ENCODE measurements at places on chromosomes 7 and 10.

GRCh38 chr10:3757638-3758490 is 27.1 kb downstream of the KLF6 start:
- peak; percentile 24 for DNase-seq

DNA sequence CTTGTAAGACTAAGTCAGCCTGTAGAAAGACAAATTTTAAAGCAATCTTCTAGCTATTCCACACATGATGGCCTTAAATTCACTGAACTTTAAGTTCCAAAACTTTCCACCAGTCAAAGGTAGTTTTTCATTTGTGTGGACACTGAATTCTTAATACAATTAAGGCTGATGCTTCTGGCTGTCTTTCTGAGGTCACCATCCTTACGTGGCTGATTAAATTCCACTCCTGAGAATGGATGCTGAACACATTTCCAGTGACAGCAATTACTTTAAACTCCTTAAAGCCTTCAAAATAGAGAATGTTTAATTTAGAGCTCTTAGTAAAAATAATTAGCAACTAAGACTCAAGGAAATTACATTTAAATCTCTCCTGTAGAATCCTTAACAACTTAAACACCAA is 142.6 kb upstream of the COL1A2 start:
- DNase-seq: no peak

- DNase-seq: no peak
Measured at GRCh38 chr10:92572362-92573090, 1.4 kb downstream of the IDE start.

GRCh38 chr10:17239345-17240085 is 11.5 kb downstream of the VIM start:
- no peak for DNase-seq

- no peak for DNase-seq
Measured at GRCh38 chr7:143255564-143255963, 7.7 kb upstream of the GSTK1 start.

DNA sequence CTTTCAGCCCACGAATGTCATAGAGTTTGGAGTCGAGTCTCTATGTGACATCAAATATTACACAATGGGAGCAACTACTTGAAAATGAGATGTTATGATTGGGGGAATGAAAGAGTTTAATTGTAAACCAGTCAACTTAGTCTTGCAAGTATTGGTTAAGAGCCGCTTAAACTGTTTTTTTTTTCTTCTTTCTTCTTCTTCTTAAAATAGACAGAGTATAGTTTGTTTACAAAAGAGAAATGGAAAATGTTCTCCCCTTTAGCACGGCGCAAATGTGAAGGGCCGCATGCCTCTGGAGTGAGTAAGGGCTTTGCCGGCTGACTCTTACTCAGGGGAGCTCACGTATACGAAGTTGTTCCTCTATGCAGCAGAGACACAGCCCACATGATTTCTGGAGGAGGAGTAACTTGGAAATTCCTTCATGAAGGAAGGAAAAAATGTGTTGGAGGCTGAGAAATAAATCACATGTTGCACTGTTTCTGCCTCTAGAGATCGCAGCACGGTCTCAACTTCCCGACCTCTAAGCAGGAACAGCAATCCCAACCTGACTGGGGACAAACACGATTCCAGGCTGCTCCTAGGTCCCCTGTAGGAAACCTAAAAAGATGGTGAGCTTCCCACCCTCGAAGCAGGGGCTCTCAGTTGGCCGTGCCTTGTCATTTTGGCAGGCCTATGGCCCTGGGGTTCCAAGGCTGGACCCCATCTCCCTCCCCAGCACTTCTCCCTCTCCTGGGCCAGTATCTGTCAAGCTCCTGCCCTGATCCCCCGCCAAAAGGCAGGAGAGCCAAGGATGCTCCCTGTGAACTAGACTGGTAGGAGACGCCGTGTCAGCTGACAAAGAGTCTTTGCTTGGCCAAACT is 44.8 kb downstream of the MYOF start:
- no peak for DNase-seq

DNA sequence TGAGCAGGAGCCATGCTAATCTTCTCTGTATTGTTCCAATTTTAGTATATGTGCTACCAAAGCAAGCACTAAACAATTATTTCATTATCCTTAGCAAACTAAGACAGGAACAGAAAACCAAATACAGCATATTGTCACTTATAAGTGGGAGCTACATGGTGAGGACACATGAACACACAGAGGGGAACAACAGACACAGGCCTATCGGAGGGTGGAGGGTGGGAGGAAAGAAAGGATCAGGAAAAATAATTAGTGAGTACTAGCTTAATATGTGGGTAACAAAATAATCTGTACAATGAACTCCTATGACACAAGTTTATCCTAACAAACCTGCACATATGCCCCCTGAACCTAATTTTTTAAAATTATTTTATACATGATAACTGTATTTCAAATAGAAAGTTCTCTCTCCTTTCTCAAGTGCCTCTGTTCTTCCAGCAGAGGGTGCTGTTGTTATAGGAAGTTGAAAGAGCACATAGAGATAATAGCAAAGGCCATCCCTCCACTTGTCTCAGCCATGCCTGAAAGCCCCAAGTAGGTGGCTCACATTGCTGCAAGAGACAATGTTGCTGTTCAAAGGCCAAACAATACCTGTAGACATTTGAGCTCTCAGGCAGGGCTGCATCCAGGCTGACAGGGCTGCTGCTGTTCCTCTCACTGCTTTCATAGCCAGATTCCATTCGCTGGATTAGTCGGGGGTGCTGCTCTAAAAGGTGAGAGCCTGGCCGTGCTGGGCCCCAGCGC is 33.4 kb upstream of the PPP3CB start:
- no peak for DNase-seq

DNA sequence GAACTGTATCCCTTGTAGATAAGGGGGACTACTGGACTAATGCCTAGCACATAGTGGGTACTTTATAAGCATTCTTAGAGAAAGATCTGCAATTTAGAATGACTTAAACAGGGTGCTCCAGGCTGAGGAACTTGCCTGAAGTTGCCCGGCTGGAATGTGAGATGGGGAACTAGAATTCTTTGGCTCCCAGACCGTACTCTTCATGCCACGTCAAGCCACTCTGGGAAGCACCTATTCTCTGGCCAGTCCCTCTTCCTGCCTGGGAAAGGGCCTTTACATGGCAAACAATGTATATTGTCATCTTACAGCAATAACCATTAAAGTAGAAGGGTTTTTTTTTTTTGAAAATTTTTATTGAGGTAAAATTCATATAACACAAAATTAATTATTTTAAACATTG is 34.5 kb downstream of the ATXN7L1 start:
- DNase-seq: no peak

GRCh38 chr10:120392671-120393079 is 64.4 kb upstream of the PLPP4 start:
- no peak for DNase-seq

DNA sequence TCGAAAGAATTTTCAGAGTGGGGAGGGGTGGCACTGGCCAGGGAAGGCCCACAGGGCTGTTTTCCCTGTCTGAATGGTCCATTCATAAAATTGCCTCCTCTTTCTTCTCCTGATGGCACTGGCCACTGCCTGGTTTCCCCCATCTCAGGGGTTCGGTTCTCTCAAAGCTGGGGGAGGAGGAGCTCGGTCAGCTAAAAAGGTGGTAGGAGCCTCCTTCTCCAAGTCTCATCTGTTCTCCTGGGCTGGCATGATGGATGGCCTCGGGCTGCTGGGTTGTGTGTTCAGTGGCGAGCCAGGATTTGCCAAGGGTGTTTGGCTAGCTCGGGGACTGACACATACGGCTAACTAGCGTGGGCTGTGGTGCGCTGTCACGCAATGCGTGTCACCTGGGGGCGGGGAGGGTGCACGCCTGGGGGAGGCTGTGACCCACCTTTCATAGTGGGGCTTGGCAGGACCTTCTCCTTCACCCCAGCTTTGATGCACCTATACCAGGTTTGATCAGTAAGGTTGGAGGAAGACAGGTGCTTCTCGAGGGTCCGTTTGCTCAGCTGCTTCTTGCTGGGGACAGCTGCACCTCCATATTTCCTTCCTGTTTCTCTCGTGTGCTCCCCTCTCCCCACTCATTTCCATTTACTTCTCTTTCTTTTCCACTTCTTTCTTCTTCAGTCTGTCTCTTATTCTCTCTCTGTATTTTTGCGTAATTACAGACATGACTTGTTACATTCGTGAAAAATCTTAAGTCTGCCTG is 36.3 kb downstream of the RBM20 start:
- no peak for DNase-seq

DNA sequence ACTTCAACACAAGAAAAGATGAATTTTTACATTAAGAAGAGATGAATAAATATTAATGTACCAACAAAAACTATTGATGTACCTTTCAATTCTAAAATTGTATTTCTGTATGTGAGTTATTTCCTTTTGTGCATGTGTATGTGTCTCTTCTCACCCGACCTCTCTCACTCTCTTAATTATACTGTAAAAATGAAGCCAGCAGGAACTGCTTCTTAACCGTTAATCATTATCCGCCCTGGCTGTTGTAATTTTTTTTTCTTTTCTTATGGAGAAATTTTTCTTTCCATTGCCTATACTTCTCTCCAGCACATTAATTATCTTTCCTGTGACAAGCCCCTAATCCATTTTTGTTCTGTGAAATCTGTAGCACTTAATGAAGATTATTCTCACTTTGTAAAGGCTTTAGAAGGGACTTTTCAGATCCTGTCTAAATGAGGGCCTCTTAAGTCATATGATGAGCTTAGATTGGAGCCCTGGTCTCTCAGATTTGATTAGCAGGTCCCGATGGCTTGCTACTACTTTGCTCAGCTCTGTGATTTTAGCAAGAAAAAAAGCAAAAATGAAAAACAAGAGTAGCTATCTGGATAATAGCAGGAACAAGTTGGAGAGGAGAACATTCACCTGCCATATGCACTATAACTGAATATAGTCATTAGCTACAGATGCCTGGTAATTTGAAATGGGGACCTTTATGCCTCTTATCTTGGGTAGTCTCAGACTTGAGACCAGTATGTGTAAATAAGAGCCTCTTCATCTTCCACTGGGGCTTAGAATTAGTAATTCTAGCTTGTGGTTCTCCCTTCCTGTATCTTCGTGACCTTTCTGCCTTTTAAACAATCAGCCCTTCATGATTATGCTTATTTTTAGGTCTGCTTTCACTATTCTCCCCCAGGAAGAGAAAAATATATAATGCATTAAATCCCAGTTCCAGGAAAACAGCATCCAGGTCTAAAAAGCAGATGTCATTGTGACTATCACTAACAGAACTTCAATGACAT is 80.0 kb upstream of the COL1A2 start:
- no peak for DNase-seq

DNA sequence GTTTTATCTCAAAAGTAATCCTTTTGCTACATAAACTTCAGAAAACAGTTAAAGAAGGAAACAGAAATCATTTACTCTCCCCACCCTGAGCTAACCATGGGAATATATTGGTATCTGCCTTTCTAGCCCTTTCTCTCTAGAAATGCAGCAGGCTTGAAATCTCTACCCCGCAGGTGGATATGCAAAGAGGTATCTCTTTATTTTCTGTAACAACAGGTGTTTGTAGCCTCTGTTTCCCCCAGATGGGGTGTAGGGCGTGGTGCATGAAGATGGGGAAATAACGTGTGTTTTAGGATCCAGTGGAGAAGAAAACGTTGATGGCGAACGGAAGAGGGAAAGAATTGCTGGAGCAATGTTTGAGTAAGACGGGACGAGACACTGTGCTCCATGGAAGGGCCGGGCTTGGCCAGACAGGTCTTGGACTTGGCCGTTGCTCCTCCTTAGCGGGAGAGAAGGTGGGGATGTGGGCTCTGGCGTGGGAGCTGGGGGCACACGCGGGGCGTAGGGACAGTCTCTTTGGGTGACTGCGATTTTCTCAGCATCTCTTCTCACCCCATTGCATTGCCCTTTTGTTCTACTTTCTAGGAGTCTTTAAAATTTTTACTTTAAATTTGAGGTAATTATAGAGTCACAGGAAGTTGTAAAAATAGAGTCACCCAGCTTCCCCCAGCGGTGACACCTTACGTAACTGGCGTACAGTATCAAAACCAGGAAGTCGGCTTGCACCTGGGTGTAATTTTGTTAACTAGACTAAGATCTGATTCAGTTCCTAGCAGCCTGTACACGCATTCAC is 82.9 kb downstream of the ELFN1 start:
- no peak for DNase-seq

DNA sequence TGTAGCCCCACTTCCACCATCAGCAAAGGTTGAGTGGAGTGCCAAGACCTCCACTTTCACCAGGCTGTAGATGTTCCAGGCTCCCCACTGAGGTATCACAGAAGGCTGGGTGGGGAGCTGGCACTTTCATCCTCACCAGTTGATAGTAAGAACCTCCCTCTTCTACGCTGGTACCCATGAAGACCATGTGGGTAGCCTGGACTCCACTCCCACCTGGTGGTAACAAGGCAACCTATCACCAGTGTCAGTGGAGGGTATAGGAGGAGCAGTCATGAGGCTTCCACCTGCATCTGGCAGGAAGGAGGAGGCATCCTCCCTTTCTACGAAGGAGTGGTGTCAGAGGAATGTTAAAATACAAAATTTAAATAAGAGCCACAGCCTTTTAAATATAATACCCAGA is 4.4 kb downstream of the SMIM30 start:
- no peak for DNase-seq

- no peak for DNase-seq
Measured at GRCh38 chr7:159112136-159113011, 32.3 kb downstream of the VIPR2 start.

- DNase-seq: no peak
Measured at GRCh38 chr7:5248201-5248885, 34.4 kb upstream of the SLC29A4 start.

GRCh38 chr7:102073931-102074880 is 212.5 kb upstream of the SH2B2 start:
- DNase-seq: no peak

- DNase-seq: no peak
Measured at GRCh38 chr7:157918326-157919080, 581.7 kb downstream of the DNAJB6 start.

- DNase-seq: no peak
Measured at GRCh38 chr10:43683451-43684291, 35.0 kb upstream of the ZNF32 start.

DNA sequence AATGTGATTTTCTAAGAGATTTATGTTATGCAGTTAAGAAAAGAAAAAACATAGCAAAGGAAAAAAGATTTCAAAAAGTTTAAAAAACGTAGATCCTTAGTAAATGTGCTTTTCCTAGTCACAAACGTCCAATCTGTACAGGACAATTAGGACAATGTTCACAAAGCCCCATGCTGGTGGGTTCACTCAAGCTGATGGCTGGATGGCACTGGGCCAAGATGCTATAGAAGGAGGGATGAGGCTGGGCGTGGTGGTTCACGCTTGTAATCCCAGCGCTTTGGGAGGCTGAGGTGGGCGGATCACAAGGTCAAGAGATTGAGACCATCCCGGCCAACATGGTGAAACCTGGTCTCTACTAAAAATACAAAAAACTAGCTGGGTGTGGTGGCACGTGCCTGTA is 22.1 kb downstream of the SVIL start:
- no peak for DNase-seq

- DNase-seq: no peak
Measured at GRCh38 chr7:139036901-139037300, 1.1 kb upstream of the ZC3HAV1L start.

DNA sequence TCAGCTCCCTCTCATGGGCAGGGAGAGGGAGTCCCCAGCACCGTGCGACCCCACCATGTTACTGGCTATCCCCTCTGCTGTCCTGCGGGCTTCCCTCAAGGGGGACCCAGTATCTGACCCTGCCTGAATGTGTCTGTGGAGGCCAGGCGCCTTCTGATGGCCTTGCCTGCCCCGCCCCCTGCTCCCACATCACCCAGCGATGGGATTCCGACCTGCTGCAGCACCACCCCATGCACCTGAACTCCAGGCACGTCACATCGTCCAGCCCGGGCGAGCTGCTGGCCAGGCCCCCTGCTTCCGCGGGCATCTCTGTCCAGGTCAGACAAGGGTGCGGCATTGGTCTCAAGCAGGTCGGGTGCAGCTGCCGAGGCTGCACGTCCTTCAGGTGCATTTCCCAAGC is 19.0 kb downstream of the LRRC27 start:
- no peak for DNase-seq

GRCh38 chr10:130377986-130378540 is 241.9 kb downstream of the GLRX3 start:
- no peak for DNase-seq
